Activated naive CD8-positive, alpha-beta T cell treated with anti-CD3 and anti-CD28 coated beads, Interleukin-2, amount 50 U/mL, for 24 hours (primary cell): ENCODE measurements at places on chromosomes 2 and 18.
A peak's percentile ranks its signal among the peaks of the same experiment; 100 is the strongest.

DNA sequence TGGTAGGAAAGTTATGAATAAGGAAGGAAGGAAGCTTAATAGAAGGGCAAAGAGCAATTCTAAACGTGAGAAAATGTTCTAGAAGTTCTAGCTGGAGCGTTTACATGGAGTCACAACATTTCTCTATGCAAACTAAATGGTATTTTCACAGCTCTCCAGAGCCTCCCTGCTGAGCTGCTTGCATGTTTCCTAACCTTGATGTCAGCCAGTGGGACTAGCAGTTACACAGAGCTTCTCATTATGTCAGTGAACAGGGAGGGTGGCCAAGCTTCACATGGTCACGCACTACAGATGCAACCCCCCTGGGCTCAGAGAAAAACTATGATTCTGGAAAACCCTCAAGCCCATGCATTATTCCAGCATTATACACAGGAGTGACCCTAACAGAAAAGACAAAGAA is 153.4 kb upstream of the CCDC150 start:
- no peak for DNase-seq

DNA sequence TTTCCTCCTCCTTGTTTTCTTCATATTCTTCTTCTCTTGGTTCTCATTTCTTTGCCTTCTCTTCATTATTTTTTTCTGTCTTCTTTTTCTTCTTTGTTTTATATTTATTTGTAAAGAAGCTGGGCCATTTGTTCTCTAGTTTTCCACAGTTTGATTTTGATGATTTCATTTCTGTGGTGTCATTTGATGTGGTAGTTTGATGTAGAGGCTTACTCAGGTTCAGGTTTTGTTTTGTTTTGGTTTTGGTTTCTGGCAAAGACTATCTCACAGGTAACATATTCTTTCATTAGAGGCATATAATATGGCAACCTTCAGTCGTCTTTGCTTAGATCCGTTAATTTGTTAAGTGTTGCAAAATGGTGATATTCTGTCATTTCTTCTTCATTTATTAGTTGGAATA is 75.3 kb downstream of the BABAM2 start:
- DNase-seq, result no peak

- no peak for DNase-seq
Observed at GRCh38 chr2:160055726-160056108, 6.7 kb downstream of the PLA2R1 start.

- DNase-seq, result no peak
Observed at GRCh38 chr2:157787364-157787938, 88.7 kb downstream of the ACVR1 start.

DNA sequence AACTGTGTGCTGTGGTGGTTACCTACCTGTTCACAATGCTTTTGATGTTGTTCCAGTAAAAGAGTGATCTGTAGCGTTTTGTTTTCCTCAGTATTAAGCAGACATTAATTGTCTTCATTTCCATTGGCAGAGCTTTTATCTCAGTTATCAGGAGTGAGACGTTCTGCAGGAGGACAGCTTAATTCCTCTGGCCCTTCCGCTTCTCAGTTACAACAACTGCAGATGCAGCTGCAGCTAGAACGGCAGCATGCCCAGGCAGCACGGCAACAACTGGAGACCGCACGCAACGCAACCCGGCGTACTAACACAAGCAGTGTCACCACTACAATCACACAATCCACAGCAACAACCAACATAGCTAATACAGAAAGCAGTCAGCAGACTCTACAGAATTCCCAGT is 78.3 kb downstream of the KCMF1 start:
- no peak for DNase-seq

- DNase-seq, result no peak
Observed at GRCh38 chr2:120734930-120735651, 577 bp upstream of the GLI2 start.

DNA sequence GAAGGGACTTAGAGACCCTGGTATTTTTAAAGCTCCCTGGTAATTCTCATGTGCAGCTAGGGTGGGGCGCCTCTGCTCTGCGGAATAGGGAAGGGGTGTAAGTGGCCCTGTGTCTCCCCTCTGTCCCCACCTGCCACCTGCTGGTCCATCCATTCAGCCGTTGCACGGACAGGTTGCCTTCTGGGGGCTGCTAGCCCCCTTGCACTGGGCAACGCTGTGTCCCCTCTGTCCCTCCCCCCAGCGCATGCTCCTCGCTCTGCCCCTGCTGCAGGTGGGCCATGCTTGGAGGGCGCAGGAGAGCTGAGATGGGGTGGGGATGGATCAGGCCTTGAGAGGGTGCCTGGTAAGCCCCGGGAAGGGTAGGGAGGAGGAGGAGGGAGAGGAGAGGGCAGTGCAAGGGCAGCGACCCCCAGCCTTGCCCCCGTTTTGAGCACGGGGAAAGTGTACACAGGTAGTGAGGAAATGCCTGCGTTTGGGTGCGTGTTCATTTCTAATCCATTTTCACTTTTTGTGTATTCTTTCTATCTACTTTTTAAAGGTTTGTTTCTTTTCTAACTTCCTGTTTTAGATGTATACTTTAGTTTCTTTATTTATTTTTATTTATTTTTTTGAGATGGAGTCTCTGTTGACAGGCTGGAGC is 23.9 kb downstream of the RRM2 start:
- no peak for DNase-seq

GRCh38 chr2:118223511-118223991 is 135.3 kb downstream of the INSIG2 start:
- DNase-seq, result no peak

- no peak for DNase-seq
Observed at GRCh38 chr2:20676353-20677215, 9.6 kb downstream of the GDF7 start.

- DNase-seq, result no peak
Observed at GRCh38 chr18:75005626-75006025, 203.3 kb downstream of the PTGR3 start.

DNA sequence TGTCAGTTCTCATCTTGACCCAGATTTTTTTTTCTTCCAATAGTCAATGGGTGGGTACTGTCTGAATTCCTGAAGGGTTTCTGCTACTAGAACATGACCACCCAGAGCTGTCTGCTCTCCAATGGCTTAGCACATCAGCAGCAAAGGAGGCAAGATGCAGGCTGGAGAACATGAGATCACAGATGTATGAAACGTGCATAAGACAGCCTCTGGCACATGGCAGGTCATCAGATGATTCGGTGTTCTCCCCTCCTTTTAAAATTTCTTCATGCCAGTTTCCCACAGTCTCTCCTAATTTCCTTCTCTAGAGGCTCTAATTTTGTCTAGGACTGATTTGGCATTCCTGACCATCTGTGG is 359.3 kb upstream of the TNP1 start:
- DNase-seq, result no peak

DNA sequence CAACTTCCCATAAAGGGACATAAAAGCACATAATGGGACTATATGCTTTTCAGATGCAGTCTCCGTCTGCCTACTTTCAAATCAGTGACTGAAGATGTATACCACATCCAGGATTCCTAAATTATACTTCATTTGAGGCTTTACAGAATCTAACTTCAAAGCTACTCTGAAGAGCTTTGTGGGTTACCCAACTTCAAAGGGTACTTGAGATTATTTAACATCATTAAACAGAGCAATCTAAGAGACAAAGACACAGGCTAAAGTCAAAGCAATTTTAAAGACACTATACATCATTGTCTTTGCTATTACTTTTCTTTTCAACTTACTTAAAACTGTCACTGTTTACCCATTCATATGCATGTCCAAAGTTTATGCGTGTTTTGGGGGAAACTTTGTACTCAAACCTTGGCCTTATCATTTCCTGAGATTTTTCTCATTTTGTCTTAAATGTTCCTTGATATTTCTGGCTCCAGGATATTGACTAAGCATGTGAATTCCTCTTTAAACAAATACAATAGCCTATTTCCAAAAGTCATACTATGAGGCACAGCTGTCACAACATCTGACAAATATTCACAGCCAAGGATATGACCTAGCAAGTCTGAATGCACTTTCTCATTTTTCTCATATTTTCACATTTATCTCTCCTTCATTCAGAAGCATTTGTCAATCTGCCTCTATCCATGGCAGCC is 1985.1 kb upstream of the PIK3C3 start:
- DNase-seq, result no peak

DNA sequence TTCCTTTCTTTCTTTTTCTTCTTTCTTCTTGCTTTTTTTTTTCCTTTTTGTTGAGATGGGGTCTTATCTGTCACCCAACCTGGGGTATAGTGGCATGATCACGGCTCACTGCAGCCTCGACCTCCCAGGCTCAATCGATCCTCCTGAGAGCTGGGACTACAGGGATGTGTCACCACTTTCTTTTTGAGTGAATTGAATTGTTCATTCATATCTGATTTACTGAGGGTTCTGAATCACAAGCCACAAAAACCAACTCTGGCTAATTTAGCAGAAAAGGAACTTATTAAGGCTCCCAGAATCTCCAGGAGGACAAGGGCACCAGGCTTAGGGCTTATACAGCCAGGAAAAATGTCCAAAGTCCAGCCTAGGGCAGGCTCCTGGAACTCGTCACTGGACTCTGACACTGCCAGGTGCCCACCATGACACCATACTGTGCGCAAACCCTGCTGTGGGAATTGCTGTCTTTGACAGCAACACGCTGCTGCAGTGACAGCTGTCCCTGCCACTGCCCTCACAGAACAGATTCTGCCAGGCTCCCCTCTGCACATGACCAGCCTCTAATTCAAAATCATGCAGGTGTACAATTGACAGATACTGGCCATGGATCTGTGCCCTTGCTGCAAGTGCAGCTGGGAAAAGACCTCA is 42.9 kb upstream of the EML6 start:
- DNase-seq, result peak; percentile 35

GRCh38 chr18:8188184-8188583 is 421.1 kb upstream of the RAB12 start:
- DNase-seq, result no peak

DNA sequence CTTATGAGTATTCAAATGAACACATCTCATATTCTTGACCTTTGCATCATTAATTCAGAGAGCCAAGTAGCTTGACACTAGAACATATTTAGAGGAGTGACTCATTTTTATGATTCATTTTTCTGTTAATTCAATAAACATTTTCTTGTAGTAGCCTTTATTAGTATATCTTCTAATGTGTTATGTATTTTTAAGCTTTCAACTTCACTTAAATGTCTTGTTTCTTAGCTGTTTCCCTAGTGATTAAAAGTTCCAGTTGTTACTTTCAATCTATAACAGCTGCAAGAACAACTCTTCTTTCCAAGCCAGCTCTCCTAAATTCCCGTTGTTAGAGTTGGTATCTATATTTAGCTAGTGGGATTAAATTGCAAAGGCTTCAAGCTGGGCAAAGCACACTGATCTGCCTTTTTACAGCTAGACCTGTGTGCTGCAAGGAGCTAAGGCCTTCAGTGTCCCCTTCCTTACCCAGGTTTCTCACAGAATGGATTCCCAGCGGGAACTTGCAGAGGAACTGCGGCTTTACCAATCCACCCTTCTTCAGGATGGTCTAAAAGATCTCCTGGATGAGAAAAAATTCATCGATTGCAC is at the start of gene KLHL41:
Gene KLHL41, plus strand, starts transcription at position 405 of the 588 bp plus-strand sequence. Its CDS starts 77 bp downstream, at position 482.
- no peak for DNase-seq

- DNase-seq, result no peak
Observed at GRCh38 chr2:147297820-147298219, 547.0 kb upstream of the ACVR2A start.

DNA sequence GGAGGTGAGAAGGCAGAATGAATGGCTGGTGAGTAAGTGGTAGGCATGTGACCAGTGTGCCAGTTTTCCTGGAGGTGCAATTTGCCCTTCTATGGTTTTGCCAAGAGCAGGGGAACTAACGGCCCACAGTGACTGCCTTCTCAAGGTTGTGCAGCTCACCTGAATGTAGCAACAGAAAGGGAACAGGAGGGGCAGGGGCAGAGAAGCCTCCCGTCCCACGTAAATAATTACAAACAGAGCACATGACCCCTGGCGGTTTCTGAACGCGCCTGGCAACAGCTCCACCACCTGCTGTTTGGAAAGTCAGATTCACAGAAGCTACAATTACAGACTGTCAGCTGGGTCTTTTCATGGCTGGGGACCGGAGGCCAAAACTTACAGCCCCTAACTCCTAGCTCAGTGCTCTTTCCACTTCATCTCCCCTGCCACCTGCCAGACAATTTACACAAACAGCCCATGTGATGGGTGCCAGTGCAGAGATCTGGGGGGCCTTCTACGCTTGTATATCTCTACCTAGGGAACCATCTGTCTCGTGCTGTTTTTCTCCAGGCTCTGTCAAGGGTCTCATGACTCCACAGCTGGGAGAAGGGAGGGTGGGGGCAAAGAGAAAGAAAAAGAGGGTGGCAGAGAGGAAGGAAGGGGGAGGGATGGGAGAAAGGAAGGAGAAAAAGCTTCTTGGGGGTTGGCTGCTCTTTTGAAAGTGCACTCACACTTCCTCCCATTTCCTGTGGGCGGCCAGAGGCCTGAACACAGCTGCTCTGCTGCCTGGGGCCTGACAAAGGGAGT is 69.6 kb downstream of the POLR1A start:
- DNase-seq, result peak; percentile 71

GRCh38 chr2:158403237-158403636 is 53.3 kb downstream of the CCDC148 start:
- DNase-seq, result no peak

DNA sequence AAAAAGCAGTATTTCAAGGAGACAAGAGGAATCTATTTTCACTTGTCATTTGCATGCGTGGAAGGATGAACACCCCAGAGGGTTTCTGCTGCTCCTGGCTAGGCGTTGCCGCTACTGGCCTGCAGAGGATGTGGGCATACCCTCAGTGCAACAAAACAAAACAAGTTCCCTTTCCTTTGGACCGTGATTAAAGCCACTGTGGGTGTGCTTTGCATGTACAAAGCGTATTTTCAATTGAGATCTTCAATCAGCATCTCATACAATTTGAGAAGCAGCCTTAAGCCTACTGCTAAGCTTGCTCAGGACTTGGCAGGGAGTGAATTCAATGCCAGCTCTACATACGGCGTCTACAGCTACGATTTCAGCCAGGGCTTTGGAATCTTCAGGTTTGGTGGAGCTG is 298.4 kb downstream of the LPIN1 start:
- no peak for DNase-seq

DNA sequence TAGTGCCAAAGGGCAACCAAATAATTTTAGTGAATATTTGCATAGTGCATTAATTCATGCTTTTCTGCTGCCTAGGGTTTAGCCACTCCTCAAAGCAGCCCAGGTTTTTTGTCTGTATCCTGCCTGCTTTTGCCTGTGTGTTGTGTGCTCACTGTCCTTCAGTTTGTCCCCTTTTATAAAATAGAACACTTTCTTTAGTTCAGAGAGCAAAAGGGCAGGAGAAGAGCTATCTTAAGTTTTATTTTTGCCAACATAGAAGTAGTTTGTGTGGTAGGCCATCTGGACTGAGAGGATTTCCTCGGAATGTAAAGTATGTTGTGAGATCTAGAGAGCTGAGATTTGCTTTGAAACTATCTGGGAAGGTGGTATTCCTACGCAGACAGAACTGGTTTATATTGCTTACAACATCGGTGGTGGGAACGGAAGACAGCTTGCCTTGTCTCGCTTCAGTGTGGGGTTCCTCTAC is 64.9 kb downstream of the EML4 start:
- DNase-seq, result no peak

DNA sequence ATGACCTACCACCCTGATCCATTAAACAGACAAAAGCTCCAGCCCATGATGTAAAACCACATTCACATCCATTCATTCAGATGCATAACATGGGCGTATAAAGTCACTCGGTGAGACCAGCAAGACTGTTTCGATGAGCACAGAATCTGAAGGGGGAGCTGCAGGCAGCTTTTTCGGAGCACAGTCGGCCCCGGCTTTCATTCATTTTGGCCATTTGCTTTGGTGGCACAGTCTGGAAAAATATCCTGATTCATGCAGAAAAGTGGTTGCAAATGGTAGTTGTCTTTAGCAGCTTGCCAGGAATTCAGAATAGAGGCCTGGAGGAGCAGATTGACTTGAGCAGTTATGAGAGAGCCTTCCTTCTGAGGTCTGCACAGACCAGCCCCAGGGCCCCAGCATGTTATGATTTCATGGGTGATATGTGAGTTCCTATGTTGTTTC is 11.2 kb downstream of the ARID5A start:
- no peak for DNase-seq
